ENCODE measurements at places on chromosomes 2 and 18.

DNA sequence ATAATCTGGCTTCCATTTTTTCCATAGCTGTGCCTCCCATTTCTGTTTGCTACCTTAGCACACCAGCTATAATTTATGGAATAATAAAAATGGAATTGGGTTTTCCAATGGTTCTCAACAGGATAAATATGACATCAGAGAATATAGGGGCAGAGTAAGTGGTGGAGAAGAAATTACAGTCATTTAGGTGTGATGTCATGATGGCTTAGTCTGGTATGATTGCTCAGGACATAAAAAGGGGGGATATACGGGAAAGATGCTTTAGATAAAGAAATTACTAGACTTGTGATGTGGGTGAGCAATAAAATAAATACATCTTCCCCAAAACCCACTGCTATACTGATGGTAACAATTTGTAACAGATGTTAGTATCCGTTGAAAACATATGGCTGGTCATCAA lies 21.6 kb upstream of the KIF5C start:
- no peak for DNase-seq

DNA sequence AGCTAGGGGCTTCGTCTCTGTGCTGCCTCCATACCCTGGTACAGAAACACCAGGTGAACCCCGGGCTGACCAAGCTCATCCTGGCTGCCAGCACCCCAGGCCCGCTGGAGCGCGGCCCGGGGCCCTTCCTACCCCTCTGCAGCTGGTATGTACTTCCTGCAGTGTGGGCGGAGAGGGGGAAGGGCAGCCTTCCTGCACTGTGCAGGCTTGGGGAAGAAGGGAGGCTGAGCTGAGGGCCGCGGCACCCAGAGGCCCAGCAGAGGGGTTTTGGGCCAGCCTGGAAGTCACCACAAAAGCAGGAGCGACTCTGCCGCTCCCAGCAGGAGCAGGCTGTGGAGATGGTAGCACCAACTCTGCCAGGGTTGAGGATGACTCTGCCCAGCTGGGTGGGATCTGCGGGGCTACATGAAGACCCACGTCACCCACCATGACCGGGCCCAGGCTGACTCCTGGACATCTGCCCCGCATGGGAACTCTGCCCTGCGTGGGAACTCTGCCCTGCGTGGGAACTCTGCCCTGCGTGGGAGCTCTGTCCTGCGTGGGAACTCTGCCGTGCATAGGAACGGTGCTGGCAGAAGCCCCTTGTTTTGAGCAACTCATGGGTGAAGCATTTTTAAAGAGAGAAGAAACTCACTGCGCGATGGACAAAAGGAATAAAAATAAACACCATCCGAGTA lies 273.3 kb downstream of the NDUFA10 start:
- DNase-seq, result no peak

GRCh38 chr2:98896416-98896815 lies 39.6 kb downstream of the CRACDL start:
- no peak for DNase-seq

- no peak for DNase-seq
Measured at GRCh38 chr2:166673986-166674385, 179.9 kb upstream of the SCN7A start.

GRCh38 chr2:105403783-105404698 lies 5.2 kb upstream of the FHL2 start:
- DNase-seq, result no peak

DNA sequence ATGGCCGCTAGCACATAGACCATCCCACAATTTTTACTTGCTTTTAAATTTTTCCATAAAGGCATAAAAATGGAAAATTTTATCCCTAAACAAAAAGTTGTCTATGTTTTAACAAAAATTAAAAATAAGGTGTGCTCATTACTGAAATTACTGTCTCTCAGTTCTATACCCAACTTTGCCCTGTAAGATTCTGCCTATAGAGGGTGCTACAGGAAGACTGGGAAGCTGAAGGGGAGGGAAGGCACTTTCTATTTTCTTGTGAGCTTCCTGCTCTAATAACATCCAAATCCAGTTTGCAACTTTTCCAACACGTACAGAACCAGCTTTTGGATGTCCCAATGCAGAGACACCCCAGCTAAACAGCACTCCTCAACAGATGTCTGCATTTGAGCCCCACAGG lies 666.9 kb downstream of the PLCL1 start:
- no peak for DNase-seq

GRCh38 chr2:101679037-101679726 lies 18.3 kb upstream of the MAP4K4 start:
- no peak for DNase-seq

DNA sequence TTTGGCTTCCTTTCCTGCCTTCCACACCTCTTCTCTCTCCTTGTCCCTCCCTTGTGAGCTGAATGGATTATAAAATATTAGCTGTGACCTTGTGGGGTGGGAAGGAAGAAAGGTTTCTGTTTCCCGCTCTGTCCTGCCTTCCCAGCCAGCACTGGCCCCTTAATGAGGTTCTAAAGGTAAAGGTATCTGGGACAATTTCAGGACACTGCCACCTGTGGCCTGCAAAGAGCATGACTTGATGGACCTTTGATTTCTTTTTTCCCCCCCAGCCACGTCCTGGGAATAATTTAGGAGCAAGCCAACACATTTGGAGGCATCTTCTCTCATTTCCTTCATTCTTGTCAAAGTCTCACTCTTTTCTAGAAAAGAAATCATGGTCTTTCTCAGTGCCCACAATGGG lies 246.7 kb upstream of the EPAS1 start:
- DNase-seq, result no peak

DNA sequence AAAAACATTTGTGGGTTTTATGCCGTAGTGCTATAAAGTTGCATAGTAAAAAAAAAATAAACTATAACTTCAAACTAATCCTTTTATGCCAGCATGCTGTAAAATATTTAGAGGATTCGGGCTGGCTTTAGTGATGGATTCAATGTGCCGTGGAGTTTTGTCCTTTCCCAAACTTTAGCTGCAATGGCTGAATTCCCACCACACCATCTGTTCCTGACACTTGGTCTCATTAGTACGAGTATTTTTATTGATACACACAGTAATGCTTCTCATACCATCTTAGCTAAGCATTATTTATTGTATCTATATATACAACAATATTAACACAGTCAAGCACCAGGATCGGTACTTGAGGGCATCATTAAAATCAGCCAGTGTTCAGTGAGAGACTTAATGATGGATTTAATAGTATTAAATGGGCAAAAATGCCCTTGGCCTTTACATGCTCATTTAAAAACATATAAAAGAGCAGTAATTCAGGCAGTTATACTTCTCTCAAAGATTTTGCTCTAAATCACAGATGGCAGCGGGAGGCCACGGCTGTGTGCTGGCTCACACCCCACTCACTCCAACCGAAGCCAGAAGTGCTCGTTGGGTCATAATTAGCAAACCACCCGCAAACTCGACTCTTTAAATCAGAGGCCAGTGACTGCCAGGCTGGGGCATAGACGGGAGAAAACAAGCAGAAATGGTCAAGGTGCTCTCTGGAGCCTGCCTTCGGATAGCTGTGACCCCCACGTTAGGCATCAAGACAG lies 297.0 kb upstream of the REV1 start:
- DNase-seq, result no peak

DNA sequence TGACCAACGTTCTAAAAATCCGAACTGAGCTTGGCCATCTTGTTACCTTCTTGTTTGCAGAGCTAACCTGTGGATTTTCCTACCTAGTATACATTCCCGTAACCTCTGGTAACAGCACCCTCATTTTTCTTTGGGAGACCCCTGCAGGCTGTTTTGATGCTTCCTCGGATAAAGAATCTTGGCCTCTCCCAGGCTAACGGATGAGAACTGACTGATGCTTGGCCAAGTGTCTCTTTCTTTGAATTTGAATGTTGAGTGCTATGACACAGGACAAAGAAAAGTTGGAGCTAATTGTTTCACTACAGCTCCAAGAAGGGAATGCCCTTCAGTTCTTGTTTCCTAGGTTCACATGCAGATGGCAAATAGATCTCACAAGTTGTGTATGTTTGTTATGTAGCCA lies 19.3 kb upstream of the CAVIN2 start:
- no peak for DNase-seq

GRCh38 chr18:48540251-48541025 lies 1.6 kb downstream of the CTIF start:
- DNase-seq, result peak; percentile 83

DNA sequence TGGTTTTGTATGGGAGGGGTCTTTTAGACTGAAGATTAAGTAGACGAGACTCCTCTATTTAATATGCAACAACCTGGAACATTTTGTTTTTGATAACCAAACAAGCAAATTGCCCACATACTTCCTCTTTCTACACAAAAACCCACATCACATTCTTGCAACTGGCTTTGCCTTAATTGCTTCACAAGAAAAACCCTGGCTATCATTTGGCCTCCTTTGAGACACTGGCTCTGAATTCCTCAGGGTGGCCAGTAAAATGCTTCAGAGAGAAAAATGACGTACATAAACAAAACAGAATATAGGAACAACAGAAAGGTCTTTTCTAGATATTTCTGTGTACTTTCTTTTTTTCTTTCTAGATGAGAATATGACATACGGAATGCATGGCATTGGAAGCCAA lies 103.0 kb downstream of the TRIB2 start:
- DNase-seq, result no peak

- no peak for DNase-seq
Measured at GRCh38 chr18:21680161-21680560, 24.4 kb downstream of the ABHD3 start.

DNA sequence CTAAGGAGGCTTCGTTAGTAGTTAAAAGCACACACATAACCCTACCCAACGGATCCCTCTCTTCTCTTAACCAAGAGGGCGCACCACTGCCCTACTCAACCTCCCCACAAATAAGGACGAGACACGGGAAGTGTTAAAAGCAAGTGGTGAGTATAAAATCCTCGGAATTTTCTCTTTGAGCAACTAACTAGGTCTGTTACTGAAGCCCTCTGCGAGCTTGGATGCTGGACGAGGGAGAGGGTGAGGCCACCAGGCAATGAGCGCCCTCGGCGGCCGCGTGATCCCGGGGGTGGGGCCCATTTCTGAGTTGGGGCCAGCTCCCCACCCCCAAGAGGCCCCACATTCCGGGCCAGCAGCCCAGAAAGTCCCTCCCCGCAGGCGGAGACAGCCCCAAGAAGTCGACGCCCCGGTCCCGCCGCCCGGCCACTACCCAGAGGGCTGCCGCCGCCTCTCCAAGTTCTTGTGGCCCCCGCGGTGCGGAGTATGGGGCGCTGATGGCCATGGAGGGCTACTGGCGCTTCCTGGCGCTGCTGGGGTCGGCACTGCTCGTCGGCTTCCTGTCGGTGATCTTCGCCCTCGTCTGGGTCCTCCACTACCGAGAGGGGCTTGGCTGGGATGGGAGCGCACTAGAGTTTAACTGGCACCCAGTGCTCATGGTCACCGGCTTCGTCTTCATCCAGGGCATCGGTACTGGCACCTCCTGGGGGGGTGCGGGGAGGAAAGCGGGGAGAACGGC lies at the start of gene CYBRD1:
CYBRD1 (plus strand) TSS at position 423 of the 736 bp plus-strand sequence; CDS start at position 495, 72 bp downstream.
- peak; percentile 47 for DNase-seq

GRCh38 chr18:76823161-76823538 lies 793 bp downstream of the ZNF236 start:
- no peak for DNase-seq

DNA sequence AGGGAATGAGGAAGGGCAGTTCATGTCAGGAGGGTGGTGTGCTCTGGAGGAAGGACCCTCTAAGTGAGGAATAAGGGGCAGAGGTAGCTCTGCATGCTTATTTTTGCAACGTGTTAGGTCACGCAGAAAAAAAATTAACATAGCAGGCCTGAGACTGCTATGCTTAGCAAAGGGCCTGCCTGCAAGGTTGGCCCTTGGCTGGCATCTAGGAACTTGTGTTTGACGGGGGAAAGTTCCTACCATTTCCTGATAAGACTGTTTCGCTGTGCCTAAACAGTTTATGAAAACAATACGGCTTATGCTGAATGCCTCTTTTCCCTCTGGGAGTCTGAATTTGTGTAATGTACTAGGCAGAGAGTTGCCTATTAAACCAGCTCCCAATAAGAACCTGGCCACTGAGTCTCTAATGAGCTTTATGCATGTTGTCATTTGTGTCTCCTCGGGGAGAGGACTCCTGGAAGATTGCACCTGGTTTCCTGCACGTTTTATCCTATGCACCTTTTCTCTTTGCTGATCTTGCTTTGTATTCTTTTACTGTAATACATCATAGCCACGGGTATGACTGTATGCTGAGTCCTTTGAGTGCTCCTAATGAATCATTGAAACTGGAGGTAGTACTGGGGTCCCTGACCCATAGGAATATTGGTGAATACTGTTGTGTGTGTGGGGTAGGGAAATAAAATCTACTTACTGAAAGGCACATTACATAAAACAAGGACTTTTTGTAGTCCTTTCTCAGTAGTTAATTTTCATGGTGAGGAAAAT lies 169.0 kb downstream of the PRPF40A start:
- no peak for DNase-seq

GRCh38 chr2:226888378-226888965 lies 52.6 kb downstream of the RHBDD1 start:
- no peak for DNase-seq

- DNase-seq, result no peak
Measured at GRCh38 chr2:652881-653480, 24.2 kb downstream of the TMEM18 start.

Measured in NCI-H526 (cell line).